Fibroblast of skin of right quadriceps (primary cell): ENCODE measurements at places on chromosomes 3 and 15.

GRCh38 chr15:87744815-87745214, 511.7 kb downstream of the NTRK3 start:
- no peak for DNase-seq

GRCh38 chr3:67745296-67745695, 90.9 kb upstream of the SUCLG2 start:
- no peak for DNase-seq

DNA sequence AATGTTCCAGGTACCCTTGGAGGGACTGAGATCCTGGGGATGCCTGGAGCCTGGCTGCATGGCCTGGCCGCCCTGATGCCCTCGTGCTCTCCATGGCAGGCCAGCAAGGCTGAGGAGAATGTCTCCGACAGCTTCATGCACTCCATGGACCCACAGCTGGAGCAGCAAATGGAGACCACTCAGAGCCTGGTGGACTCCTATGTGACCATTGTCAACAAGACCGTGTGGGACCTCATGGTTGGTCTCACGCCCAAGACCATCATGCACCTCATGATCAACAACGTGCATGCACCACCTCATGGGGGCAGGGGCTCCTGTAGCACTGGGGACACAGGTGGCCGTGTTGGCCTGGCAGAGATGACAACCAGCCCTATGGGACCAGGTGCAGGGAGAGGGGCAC, 19.7 kb downstream of the GOLGA6A start:
- no peak for DNase-seq

- no peak for DNase-seq
These were observed 405.8 kb upstream of the SUCLG2 start for GRCh38 chr3:68060191-68060590.

DNA sequence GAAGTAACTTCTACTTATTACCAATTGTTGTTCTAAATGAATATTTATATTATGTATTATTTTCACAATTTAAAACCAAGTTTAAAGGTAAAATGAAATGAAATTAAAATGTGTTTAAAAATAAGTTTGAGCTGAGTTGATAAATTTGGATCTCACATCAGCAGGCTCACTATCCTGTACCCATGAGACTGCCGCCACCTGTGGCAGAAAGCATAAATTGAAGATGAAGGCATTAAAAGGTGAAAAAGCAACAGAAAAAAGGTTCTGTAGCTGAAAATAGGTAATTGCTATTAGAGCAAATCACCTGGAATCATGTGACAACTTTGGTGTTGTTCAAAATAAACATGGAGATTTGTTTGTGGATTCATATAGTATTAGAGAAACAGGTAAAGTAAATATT, 133.0 kb upstream of the CADM2 start:
- no peak for DNase-seq

- DNase-seq = no peak
These were observed 209.4 kb downstream of the RPLP1 start for GRCh38 chr15:69661871-69662644.

GRCh38 chr3:26624209-26624765, 1.7 kb downstream of the LRRC3B start:
- no peak for DNase-seq

DNA sequence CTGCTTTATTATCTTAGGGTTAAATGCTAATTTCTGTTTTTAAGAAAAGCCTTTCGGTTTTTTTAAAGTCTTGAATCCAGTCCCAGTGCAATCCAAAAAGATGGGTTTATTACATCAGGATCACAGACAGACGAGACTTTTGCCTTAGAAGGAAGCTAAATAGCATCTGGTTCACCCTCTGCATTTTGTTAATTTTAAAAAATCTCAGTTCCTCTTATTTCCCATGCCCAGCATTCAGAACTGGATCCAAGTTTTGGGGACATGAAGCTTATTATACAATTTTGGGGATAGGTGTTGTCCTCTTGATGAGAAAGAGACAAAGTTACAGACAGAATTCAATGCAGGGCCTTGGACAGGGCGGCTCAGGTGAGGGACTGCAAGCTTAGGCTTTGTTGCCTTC, 181.5 kb upstream of the LYSMD4 start:
- DNase-seq = no peak

GRCh38 chr3:174758943-174759342, 100.2 kb upstream of the NAALADL2 start:
- DNase-seq = no peak

DNA sequence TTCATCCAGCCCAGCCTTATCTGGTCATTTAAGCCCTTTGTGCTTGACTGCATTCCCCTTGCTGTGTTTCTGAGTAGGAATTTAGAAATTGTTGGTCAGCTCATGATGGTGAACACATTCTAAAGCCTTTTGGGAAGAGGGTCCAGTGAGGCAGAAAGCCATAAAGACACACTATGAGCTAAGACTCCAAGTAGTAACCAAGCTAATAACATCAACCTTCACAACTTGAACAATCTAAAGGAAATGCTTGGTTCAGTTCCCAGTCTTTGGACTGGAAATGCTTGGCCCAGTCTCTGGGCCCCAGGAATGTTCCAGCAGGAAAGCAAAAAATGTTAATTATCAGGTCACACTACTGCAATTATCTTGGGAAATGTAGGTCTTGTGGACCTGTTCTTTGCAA, 7.7 kb downstream of the PLSCR1 start:
- DNase-seq = peak; percentile 25

- DNase-seq = no peak
These were observed 47.1 kb downstream of the RYR3 start for GRCh38 chr15:33357845-33358244.
